CD14-positive monocyte (primary cell): ENCODE measurements at places on chromosomes 3 and 15.

- no peaks in the 10 kb centered on the region for H3K4me1 ChIP-seq
- no peaks in the 10 kb centered on the region for H3K27me3 ChIP-seq
- H3K36me3 ChIP-seq, result no peaks in the 10 kb centered on the region
- DNase-seq, result no peak
Observed at GRCh38 chr15:87293031-87293430, 963.5 kb downstream of the NTRK3 start.

DNA sequence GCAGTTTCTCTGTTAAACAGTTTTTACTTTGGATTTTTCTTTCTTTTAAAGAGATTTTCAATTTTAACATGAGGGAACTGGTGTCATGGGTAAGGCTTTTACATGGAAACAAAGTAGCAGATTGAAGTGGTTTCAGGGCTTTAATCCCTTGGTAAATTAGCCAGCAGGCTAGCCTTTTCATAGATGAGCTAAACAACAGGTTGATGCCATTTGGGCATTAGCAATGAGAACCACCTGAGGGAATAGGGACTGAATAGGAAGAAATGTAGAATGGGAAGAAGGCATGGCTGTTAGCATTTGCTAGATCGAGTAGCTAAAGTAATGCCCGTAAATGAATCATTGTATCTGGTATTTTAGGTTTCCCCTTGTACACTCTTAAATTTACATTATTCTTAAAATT lies 165.5 kb upstream of the MLF1 start:
- no peaks in the 10 kb centered on the region for H3K27me3 ChIP-seq
- no peaks in the 10 kb centered on the region for H3K36me3 ChIP-seq
- no peak for DNase-seq
- no peaks in the 10 kb centered on the region for H3K4me1 ChIP-seq
- no peak overlapping the region for H3K4me3 ChIP-seq

DNA sequence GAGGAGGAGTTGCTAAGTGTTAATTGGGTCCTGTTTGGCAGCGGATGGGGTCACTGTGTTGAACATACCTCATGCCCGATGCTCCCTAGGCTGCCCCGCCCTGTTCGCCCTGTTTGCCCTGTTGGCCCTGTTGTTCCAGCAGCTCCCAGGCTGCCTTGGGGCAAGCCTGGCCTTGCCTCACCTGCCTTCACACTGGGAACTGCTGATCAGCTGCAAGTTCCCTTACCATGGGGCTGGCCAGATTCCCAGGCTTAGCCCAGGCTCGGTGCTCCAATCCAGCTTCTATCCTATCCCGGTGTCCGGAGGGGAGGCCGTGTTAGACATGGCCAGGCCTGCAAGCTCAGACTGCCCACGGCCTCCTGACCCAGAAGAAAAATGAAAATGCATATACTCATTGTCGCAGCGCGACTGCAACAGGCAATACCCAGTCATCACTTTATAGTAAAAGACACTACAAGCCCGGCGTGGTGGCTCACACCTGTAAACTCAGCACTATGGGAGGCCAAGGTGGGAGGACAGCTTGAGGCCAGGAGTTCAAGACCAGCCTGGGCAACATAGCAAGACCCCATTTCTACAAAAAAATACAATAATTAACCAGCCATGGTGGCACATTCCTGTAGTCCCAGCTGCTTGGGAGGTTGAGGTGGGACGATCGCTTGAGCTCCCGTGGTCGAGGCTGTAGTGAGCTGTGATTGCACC lies 42.9 kb upstream of the ZNF710 start:
- peaks cover 16% of the 10 kb centered on the region for H3K4me1 ChIP-seq
- no peaks in the 10 kb centered on the region for H3K27me3 ChIP-seq
- H3K27ac ChIP-seq, result no peak overlapping the region

- no peaks in the 10 kb centered on the region for H3K36me3 ChIP-seq
- peaks cover 8% of the 10 kb centered on the region for H3K4me1 ChIP-seq
- DNase-seq, result no peak
- H3K27ac ChIP-seq, result no peak overlapping the region
Observed at GRCh38 chr15:39552556-39552955, 28.3 kb upstream of the THBS1 start.

DNA sequence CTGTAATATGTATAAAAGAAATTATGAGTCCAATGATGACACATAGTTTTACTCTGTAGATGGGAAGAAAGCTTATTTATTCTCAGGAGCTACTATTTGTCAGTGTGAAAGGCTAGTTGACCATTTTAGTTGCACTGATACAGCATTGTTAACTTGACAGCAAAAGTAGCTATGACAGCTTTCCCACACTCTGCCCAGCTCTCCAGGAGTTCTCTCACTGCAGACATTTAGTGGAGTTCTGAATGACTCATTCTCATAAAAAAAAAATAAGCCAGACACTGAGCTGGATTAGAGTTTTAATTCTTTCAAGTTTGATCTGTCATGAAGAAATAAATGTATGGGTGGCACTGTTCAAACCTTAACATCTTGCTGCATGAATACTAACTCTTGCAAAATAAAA lies 77.2 kb upstream of the CFAP20DC start:
- H3K27me3 ChIP-seq, result no peaks in the 10 kb centered on the region
- H3K27ac ChIP-seq, result no peak overlapping the region
- H3K4me3 ChIP-seq, result no peak overlapping the region
- H3K36me3 ChIP-seq, result no peaks in the 10 kb centered on the region

GRCh38 chr15:49686599-49686998 lies 65.8 kb downstream of the DTWD1 start:
- no peaks in the 10 kb centered on the region for H3K27me3 ChIP-seq
- H3K4me1 ChIP-seq, result no peaks in the 10 kb centered on the region
- H3K36me3 ChIP-seq, result no peaks in the 10 kb centered on the region

GRCh38 chr15:67755936-67756335 lies 69.4 kb upstream of the SKOR1 start:
- no peaks in the 10 kb centered on the region for H3K27me3 ChIP-seq
- no peak for DNase-seq
- H3K36me3 ChIP-seq, result no peaks in the 10 kb centered on the region
- H3K4me1 ChIP-seq, result peaks cover 12% of the 10 kb centered on the region

DNA sequence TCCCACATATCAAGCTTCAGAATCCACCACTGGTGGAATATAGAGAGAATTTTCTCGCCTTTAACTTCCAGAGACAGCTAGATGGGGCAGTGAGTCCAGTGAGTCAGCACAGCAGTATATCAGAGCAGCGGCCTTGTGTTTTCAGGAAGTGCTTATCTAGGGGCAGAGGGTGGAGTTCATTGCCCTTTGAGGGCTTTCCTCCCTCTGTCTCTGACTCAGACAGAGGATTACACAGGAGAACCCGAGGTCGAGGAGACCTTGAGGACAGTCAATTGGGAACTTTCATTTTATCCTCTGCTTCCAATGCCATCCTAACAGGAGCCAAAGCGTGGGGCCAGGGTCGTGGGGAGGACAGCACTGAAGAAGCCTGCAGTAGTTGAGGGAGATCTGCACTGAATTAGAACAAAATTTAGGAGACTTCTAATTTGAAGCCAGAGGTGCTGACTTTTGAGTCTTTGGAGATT lies 109.6 kb upstream of the UMPS start:
- H3K36me3 ChIP-seq, result no peaks in the 10 kb centered on the region
- H3K4me1 ChIP-seq, result peaks cover 13% of the 10 kb centered on the region
- peak; percentile 88 for DNase-seq
- peak overlapping the region; percentile 77 for H3K27ac ChIP-seq

DNA sequence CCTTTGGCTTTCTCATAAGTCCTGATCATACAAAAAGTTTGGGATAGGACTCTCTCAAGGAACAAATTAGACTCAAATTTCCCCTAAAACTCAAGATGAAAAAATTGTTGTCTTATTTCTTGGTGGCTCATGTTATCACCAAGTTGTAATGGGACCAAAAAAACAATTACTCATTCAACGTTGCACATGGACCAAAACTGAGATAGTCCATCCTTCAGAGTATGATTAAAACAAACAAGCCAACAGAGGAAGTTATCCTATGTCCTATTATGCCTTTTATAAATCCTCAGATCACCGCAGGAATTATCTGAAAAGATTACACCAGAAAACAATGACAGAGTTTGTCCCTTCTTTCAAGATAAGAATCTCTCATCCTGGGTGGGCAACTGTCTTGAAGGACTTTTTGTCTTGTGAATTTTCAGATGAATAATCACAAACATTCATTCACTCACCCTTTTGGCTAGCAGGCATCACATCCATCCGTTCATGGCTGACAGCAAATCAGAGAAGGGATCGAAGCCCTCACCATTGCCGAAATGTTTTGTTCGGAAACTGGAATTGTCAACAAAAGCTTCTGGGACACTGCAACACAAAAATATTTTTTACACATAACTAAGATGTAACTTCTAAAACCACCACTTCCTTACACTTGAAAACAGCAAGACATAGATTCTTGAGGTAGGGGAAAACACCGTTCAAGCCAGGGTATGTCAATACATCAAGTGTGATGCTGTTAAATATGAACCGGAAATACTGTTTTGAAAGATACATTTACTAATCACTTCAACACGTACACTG lies 90.4 kb downstream of the FOXP1 start:
- no peak overlapping the region for H3K4me3 ChIP-seq
- H3K4me1 ChIP-seq, result peaks cover 27% of the 10 kb centered on the region
- no peak overlapping the region for H3K27ac ChIP-seq

DNA sequence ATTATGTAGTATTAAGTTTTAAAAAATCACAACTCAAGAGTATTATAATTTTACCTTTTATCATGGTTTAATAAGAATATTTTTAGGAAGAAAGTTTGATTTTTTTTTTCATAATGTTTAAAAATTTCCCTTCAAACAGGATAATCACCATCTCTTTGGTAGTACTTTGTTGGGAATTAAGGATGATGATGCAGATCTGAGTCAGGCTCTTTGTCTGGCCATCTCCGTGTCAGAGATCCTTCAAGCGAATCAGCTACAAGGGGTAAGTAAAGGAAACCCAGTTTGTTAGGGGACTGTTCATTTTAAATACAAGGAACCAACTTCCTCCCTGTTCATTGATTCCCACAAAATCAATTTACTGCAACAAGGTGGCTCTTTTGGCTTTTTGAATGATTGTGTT lies 36.8 kb upstream of the NIT2 start:
- H3K36me3 ChIP-seq, result peaks cover 74% of the 10 kb centered on the region
- H3K27me3 ChIP-seq, result no peaks in the 10 kb centered on the region
- no peaks in the 10 kb centered on the region for H3K4me1 ChIP-seq
- no peak for DNase-seq
- no peak overlapping the region for H3K27ac ChIP-seq
- H3K4me3 ChIP-seq, result no peak overlapping the region

DNA sequence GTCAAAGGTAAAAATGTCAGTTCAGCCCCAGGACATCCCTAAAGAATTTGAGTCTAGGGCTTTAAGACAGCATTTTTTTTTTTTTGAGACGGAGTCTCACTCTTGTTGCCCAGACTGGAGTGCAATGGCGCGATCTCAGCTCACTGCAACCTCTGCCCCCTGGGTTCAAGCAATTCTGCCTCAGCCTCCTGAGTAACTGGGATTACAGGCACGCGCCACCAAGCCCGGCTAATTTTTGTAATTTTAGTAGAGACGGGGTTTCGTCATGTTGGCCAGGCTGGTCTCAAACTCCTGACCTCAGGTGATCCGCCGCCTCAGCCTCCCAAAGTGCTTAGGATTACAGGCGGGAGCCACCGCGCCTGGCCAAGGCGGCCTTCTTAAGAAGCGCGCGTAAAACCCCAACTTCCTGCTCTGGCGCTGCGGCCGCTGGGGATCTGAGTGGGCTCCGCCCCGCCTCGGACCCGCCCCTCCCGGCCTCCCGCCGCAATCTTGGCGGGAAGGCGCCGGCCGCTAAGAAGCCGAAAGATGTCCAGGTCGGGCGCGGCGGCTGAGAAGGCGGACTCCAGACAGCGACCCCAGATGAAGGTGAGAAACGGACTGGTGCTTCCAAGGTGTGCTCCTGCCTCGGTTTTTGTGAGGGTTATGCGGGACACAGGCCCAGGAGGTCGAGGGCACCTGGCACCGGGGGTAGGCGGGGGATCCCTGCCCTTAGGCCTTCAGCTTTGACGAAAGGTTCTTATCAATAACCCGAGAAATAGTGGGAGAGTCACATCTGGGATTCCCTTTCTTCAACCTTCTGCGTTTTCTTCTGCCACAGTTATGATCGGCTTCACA lies at the start of gene WDR76:
Gene WDR76, plus strand, starts transcription at position 495 of the 834 bp plus-strand sequence. Its CDS starts 31 bp downstream, at position 526.
- peaks cover 38% of the 10 kb centered on the region for H3K4me1 ChIP-seq
- DNase-seq, result peak; percentile 78
- H3K36me3 ChIP-seq, result no peaks in the 10 kb centered on the region
- no peaks in the 10 kb centered on the region for H3K27me3 ChIP-seq
- H3K27ac ChIP-seq, result peak within 1 kb of the TSS; percentile 25

DNA sequence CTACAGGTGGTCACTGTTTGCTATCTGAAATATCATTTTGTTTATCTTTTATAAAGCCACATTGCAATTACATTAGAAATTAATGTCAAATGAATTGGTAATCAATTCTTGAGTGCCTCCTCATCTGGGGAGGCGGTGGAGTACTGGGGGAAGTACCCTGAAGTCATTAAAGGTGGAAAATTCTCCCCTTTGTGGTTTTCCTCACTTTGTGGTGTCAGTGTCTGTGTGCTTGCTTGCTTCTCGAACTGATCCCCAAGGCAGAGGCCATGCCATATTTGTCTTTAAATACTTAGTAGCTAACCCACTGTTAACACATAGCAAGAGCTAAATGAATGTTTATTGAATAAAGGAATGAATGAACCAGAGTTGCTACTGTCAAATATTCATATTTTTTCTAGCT lies 40.5 kb upstream of the CCK start:
- no peaks in the 10 kb centered on the region for H3K4me1 ChIP-seq
- H3K27me3 ChIP-seq, result no peaks in the 10 kb centered on the region
- DNase-seq, result no peak
- H3K4me3 ChIP-seq, result no peak overlapping the region
- H3K27ac ChIP-seq, result no peak overlapping the region

- H3K4me3 ChIP-seq, result no peak overlapping the region
- H3K36me3 ChIP-seq, result no peaks in the 10 kb centered on the region
- no peaks in the 10 kb centered on the region for H3K27me3 ChIP-seq
- DNase-seq, result no peak
Observed at GRCh38 chr3:143358793-143359491, 239.4 kb downstream of the CHST2 start.

GRCh38 chr3:46934498-46935167 lies 41.9 kb downstream of the CCDC12 start:
- peaks cover 100% of the 10 kb centered on the region for H3K4me1 ChIP-seq
- H3K27ac ChIP-seq, result peak overlapping the region; percentile 85
- no peak for DNase-seq
- H3K36me3 ChIP-seq, result peaks cover 18% of the 10 kb centered on the region
- H3K27me3 ChIP-seq, result no peaks in the 10 kb centered on the region
- no peak overlapping the region for H3K4me3 ChIP-seq

- H3K27me3 ChIP-seq, result no peaks in the 10 kb centered on the region
- H3K36me3 ChIP-seq, result no peaks in the 10 kb centered on the region
- DNase-seq, result no peak
Observed at GRCh38 chr3:16224325-16224724, 40.4 kb downstream of the DPH3 start.

- H3K36me3 ChIP-seq, result no peaks in the 10 kb centered on the region
- H3K4me3 ChIP-seq, result no peak overlapping the region
- no peaks in the 10 kb centered on the region for H3K4me1 ChIP-seq
- DNase-seq, result no peak
- H3K27ac ChIP-seq, result no peak overlapping the region
Observed at GRCh38 chr15:47412136-47412535, 305.2 kb upstream of the SEMA6D start.

DNA sequence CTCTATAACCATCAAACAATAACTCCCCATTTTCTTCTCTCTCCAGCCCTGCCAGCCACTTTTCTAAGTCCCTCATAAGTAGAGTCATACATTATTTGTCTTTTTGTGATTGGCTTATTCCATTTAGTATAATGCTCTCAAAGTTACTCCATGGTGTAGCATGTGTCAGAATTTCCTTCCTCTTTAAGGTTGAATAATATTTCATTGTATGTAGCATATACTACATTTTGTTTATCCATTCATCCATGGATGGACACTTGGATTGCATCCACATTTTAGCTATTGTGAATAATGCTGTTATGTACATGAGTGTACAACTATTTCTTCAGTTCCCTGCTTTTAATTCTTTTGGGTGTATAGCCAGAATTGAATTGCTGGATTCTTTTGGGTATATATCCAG lies 138.4 kb downstream of the ATG7 start:
- DNase-seq, result no peak
- no peak overlapping the region for H3K27ac ChIP-seq
- H3K4me3 ChIP-seq, result no peak overlapping the region
- peaks cover 61% of the 10 kb centered on the region for H3K36me3 ChIP-seq
- no peaks in the 10 kb centered on the region for H3K4me1 ChIP-seq
